ENCODE measurements at places on chromosomes 2 and 18.

- DNase-seq = peak; percentile 14
These were observed 225.4 kb upstream of the FBXO11 start for GRCh38 chr2:48131539-48132270.

GRCh38 chr2:229591611-229592010, 122.7 kb downstream of the DNER start:
- DNase-seq = no peak

- DNase-seq = no peak
These were observed 47.0 kb downstream of the RRM2 start for GRCh38 chr2:10169581-10169980.

DNA sequence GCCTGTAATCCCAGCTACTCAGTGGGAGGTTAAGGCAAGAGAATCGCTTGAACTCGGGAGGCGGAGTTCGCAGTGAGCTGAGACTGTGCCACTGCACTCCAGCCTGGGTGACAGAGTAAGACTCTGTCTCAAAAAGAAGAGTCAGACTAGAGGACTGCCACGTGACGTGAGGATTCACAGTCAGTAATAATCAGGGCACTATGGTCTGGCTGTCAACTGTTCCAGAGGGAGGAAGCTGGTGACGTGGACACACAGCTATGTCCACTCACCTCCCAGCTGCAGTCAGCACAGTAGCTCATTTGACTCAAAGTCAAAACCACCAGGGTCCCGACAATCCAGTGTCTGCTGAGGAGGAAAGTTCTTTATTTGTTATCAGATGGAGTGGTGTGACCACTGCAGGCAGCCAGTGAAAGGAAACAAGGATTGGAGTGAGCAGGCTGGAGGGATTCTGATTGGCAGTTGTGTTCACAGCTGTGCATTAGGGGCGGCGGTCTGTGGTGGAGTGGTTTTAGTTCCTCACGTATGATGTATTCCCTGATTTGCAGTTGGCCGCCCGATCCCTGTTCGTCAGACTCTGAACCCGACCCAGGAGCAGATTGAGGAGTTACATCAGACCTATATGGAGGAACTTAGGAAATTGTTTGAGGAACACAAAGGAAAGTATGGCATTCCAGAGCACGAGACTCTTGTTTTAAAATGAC, 37.9 kb downstream of the MOGAT1 start:
- no peak for DNase-seq

DNA sequence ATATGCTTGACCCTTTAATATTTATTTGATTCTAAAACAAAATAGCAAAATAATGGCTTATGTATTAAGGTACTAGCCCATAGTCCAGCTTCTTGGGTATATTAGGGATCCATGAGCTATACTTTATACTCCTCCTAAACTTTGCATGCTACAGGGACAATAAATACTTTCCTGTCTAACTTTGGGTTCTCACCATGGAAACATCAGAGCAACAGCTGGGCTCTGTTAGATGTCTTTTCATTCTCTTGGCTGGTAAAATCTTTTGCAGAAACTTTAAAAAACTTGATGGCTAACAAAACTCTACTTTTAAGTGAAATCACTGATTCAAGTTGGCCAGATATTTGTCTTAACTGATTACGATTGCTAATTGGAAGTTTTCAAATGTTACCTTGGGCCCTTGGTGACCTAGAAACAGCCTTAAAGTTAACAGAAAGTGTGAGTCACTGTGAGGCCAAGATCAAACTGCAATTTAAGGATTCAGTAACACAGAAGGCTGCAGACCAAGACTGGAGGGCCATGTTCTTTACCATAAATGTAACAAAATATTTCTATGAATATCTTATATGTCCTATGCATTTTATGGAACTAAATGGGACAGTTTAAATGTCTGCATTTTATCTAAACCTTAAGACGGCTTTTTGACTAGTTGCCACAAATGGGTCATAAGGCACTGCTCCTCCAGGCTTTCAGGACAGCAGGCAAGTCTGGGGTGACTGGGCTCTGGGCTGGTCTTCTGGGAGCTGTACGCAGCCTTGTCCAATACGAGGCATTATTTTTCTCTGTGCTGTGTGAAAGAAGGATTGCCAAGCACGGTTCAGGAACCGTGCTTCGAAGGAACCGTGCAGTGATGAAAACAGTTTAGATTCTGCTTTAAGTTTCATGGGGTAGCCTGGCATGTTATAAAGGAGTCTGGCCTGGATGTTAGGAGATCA, 188.5 kb downstream of the TPGS2 start:
- no peak for DNase-seq

GRCh38 chr18:41134426-41134825, 820.6 kb upstream of the PIK3C3 start:
- no peak for DNase-seq

GRCh38 chr2:105403783-105404698, 5.2 kb upstream of the FHL2 start:
- no peak for DNase-seq

DNA sequence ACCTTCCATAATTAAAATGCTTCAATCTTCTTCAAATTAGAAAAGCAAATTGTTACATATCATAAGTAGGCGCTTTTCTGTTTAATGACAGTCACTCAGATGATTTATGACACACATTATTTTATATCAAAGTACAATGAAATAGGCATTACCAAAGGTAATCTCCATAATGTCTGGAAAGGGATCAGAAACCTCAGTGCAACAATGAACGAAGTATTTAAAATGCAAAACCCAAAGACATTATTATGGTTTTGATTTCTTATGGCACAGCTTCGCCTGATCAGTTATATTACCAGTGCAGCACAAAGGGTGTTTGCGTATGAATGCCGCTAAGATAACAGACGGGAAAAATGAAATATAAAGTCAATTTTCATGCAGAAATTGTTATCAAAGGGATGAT, 162.2 kb upstream of the MEIS1 start:
- DNase-seq = no peak

DNA sequence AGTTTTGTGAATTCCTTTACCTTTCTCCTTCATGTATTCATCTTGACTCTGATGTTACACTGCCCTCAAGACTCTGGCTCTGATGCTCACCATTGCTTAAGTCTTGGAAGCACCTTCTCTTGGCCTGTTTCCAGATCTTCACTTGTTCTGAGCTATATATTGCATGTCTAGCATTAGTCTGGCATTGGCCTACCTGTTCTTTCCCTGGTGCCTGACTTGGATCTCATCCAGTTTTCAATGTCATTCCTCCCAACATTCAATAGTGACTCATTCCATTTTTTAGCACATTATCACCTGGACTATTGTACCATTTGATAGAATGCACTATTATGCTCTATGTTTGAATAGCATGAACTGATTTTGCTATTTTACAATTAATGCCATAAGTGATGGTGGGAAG, 127.3 kb upstream of the NYAP2 start:
- no peak for DNase-seq

- DNase-seq = no peak
These were observed 85.5 kb upstream of the STON1 start for GRCh38 chr2:48444404-48444803.

DNA sequence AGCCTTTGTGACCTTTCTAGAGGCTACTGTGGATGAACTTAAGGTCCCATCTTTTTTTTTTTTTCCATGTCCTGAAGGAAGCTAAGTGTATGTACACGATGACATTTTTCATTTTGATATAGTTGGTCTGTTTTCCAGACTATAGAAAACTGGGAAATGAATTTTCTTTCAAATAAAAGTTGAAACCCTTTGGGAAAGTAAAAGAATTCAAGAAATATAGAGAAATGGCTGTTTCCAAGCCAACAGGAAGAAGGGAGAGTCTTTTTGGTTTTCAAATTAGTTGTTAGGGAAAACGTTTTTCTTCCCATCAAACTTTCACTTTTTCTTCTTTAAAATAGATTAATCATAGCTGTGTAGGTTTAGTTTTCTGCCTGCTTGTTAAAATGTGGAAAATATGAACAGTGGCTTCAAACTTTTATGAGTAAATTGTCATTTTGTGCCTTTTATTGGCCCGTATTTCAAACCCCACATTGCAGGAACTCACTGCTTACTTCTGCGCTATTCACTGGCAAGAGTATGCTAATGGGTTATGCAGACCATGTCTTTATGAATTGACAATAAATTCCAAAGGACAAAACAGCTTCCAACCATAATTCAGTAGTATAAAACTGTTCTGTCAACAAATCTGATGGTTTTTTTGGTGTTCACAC, 27.7 kb upstream of the LYPD1 start:
- DNase-seq = no peak

- no peak for DNase-seq
These were observed 97.7 kb upstream of the OTOS start for GRCh38 chr2:240238201-240238600.

GRCh38 chr2:63122921-63123320, 72.3 kb downstream of the OTX1 start:
- no peak for DNase-seq

GRCh38 chr2:135490376-135490775, 40.6 kb downstream of the ZRANB3 start:
- DNase-seq = no peak

DNA sequence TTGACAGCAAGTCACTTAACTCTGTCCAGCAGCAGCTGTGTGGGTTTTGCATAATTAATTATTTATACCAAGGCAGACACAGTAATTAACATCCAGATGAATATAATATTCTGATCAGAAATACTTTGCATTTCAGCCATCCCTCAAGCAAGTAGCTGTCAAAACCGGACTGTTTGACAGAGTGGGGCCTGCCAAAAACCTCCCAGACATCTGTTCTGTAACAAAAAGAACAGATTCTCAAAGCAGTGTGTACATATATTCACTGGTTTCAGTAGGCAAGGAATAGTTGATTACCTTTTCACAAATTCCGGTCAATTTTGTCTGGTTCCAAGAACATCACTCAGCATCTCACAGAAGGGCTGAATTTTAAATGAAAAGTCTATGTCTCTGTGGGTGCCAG, 291.6 kb downstream of the CMPK2 start:
- no peak for DNase-seq

DNA sequence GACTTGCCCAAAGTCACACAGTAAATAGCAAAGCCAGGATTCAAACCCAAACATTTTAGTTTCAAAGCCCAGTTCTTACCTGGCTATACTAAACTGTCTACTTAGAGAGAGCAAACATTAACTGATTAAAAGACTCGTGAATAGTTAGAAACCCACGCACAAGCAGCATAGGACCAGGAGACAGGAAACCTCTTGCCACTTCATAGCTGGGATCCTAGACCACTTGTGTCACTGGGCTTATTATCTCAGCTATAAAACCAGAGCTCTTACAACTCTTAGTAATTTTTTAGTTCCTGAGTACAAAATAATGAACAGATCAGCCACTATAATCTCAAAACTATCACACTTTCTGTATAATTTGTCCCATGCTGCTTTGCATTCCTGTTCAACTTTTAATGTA, 2.4 kb upstream of the AAK1 start:
- DNase-seq = peak; percentile 49

DNA sequence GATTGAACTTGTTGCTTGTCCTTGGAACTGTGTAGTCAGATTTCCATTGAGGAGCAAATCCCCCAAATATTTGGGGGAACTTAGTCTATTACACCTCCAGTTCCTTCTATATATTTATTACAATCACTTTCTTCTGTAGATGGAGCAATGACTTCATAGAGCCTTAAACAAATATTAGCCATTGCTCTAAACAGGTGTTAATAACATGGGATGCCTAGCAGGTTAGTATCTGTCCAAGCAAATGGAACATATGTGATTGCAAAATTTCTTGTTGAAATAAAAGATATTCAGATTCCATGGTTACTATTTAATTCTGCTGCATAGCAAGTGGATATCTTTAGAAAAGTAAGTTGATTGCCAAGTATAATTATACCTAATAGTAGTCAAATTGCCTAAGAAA, 207.6 kb upstream of the NABP1 start:
- no peak for DNase-seq

Data from CD4-positive, alpha-beta T cell treated with Interleukin-6 at 100 ng/mL for 8 hours (primary cell).